ENCODE measurements at places on chromosomes 2 and 18. TPM values are rescaled to one million over a fixed set of nuclear protein-coding genes. Genes with fewer than 3 reads are reported as not detected.

DNA sequence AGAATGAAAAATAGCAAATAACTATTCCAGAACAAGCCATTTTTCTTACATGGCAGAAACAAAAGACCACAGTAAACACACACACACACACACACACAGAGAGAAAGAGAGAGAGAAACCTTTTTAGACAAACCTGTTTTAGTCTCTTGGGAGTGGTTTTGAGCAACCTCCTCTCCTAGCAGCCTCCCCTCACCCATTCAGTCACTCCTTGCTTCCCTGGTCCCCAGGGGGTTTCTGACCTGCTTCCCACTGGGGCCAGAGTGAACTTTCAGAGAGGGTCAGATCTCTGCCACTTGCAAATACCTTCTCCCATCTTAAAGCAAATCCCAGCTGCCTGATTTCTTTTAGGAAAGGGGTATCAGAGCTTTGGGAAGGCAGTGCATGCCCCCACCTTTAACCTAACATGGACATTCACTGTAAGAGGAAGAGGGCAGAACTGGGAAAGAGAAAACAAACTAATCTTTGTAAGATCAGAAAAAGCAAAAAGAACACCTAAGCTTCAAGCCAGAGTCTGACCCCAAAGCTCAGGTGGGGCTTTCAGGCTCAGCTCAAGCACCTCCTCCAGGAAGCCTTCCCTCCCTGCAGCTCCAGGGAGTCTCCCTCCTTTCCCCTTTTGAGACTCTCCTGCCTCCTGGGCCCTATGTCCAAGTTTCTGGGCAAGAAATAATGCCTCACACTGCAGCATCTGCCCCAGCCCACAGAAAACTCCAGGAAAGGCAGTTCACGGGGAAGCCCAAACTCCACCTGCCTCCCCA, 2.7 kb downstream of the SDC1 start:
- DNase-seq: peak; percentile 64

GRCh38 chr2:98324181-98324580, 22.1 kb upstream of the CNGA3 start:
- no peak for DNase-seq

DNA sequence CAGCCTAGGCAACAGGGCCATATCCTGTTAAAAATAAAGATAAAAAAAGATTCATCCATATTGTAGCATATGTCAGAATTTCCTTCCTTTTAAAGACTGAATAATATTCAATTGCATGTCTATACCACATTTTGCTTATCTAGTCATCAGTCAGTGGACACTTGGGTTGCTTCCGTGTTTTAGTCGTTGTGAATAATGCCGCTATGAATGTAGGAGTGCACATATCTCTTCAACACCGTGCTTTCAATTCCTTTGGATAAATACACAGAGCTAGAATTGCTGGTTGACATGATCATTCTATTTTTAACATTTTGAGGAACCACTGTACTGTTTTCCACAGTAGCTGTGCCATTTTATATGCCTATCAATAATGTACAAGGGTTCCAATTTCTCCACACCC, 14.0 kb upstream of the PLB1 start:
- no peak for DNase-seq

GRCh38 chr2:233480490-233481202, 85.9 kb downstream of the USP40 start:
- DNase-seq: no peak

DNA sequence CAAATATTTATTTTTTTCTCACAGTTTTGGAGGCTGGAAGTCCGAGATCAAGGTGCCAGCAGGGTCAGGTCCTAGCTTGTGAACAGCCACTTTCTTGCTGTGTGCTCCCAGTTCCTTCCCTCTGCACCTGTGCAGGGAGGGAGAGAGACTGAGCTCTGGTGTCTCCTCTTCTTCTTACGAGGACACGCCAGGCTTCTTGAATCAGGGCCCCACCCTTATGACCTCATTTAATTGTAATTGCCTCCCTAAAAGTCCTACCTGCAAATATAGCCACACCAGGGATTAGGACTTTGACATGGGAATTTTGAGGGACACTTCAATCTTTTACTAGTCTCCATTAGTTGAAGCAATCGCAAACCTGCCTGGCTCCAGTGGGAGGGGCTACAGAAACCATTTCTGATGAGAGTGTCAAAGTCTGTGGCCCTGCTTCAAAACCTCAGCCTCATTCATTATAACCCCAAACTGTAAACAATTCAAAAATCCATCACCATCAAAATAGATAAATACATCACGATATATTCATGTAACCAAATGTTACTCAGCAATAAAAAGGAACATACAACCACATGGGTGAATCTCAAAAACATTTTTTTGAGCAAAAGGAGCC, 18.2 kb upstream of the SEH1L start:
- DNase-seq: no peak

GRCh38 chr2:134052173-134052572, 201.7 kb upstream of the MGAT5 start:
- no peak for DNase-seq

DNA sequence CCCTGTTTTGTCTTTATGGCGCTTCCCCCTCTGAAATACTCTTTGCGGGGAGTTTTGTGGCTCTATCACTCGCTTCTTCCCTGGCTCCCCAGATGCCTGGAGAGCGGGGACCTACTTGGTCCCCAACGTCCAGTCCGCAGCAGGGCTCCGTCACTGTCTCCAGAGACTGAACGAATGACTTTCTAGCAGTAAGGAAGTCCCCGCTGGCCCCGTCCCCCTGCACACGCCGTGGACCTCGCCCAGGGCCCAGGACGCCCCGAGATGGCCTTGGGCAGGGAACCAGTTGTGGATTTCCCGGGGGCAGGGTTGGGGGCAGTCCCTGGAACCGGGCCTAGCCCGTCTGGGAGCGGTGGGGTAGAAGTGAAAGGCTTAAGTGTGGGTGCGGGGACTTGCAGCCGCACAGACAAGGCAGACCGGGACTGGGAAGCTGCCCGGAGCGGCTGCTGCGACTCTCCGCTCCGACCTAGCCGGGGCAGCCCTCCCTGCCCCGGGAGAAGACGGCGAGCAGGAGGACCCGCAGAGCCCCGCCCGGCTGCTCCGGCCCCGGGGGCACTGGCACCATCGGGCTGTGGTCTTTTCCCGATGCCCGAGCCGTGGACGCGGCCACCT, 821 bp upstream of the EPHA4 start:
- peak; percentile 49 for DNase-seq

CROCC2 gene
- not detected for total RNA-seq

TANK gene
- 61.8 TPM for total RNA-seq

CYP27A1 gene
- total RNA-seq: 0.32 TPM

SPATA3 gene
- not detected for total RNA-seq

- no peak for DNase-seq
Observed at GRCh38 chr2:63589148-63589958, 590 bp downstream of the MDH1 start.

DNA sequence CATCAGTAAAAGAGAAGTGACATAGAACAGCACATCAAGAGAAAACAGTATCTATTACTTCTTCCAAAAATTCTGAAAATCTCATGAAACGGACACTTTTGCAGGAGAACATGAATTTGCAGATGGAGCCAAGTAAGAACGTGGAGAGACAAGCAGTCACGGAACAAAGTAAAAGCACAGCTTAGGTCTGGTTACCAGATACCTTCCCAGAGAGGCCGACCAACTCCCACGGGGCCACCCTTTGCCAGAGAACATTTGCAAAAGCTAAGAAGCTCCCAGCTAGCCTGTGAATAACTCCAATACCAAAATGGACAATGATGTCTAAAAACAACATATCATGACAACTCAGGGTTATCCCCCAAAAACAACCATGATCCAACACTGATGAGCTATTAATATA, 38.9 kb downstream of the THAP4 start:
- no peak for DNase-seq

DNA sequence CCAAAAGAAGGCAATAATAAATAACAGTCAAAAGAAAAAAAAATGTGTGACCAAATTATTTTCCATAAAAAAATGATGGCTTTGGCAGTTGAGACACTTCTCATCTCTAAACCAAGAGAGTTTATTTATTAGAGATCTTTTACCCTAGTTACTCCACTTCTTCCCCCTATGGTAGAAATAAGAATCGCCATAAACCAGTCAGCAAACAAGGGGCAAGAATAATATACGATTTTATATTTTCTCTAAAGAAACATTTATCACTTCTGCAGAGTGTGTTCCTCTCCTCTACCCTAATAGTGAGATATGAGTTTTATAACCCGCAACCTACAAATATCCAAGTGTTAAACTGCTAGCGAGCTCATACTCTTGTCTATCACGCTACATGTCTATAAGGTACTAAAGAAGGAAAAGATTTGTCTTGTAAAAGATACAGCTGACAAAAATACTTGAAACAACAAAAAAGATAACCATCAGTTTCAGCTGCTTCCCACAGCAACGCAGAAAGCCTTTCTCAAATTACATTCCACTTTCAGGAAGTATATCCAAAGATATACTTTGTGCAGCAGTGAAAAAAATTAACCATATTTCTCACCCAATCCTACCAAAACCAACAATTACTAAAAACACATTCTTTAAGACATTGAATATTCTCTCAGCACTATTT, 2.3 kb downstream of the RNF103 start:
- peak; percentile 19 for DNase-seq
